ENCODE measurements at places on chromosomes 5 and 9. TPM values are rescaled to one million over a fixed set of nuclear protein-coding genes. Genes with fewer than 3 reads are reported as not detected.

- no peak for DNase-seq
These were observed 36.8 kb upstream of the ZNF354A start for GRCh38 chr5:178766936-178767912.

Gene SLC6A18
- not detected for total RNA-seq

DNA sequence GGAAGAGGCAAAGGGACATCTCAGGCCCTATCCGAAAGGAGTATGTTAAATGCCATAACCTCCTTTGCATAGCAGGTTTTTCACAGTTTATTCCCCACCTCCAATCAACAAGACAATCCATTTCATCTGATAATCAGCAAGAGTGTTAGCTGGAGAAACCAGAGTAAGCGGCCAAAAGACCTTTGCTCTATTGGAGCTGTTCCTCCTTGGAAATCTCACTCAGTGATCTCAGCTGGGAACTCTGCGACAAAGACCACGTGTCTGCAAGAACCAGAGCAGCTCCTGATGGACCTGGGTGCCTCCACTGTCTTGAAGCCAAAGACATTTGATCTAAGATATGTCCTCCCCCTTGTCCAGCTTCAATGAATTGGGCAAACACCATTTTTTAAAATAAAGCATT is 241.0 kb downstream of the SEC61B start:
- DNase-seq: no peak

Gene ZCCHC9
- total RNA-seq: 31.3 TPM

GRCh38 chr5:180618829-180619562 is 27.7 kb upstream of the SCGB3A1 start:
- peak; percentile 65 for DNase-seq

Gene CBY3
- total RNA-seq: not detected

Gene ISCA1
- total RNA-seq: 17.3 TPM

DNA sequence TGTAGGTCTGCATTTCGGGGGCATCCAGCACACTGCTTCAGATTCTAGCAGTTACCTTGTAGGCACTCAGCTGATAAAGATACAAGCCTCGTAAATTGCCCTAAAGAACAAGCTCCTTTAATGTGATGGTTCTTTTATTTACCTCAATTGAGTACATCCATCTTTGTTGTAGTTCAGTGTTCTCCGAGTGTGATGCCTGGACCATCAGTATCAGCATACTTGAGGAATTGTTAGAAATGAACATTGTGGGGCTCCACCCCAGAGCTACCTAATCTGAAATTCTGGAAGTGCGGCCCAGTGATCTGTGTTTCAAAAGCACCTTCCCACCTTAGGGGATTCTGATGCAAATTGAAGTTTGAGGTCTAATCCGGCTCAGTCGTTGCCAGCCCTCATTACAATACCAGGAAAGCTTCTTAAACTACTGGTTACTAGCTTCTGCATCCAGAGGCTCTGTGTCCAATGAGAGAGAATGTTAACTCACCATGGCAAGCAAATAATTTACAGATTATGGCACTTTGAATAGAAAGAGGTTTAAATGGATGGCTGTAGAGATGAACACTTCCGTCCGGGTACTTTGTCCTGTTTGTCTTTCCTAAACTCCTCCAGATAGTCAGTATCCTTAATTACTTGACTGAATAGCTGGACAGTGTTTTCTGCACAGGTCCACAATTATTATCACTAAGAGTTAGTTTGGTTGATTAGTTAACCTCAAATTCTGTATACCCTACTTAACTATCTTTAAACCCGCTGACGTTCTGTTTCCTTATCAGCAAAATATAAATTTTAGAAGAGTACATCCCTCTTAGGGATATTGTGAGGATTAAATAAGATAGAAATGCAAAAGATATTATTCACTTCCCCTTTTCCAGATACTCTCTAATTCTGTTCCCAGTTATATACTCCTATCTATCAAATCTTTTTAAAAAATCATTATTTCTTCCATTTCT is 47.9 kb downstream of the RAI14 start:
- DNase-seq: no peak

GRCh38 chr5:116478491-116478890 is 96.1 kb downstream of the SEMA6A start:
- no peak for DNase-seq

Gene ADGRD2
- total RNA-seq: not detected

DNA sequence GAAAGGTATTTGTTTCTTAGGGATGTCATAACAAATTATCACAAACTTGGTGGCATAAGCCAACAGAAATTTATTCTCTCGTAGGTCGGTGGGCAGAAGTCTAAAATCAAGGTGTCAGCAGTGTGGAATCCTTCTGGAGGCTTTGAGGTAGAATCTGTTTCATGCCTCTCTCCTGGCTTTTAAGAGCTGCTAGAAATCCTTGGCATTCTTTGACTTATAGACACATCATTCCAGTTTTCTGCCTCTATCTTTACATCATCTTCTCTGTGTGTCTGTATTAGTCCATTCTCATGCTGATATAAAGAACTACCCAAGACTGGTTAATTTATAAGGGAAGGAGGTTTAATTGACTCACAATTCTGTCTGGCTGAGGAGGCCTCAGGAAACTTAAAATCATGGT is 488.1 kb upstream of the PAPPA start:
- DNase-seq: no peak

GRCh38 chr5:67432606-67433005 is 236.0 kb upstream of the CD180 start:
- no peak for DNase-seq

- DNase-seq: no peak
These were observed 460.0 kb downstream of the PSAT1 start for GRCh38 chr9:78756813-78757510.

Gene SPINK4
- not detected for total RNA-seq

Gene SPATA31C2
- 1.5 TPM for total RNA-seq

Gene PCDHAC2
- 1.8 TPM for total RNA-seq

GRCh38 chr9:99491408-99492158 is 269.5 kb downstream of the SEC61B start:
- no peak for DNase-seq

- no peak for DNase-seq
These were observed 72.8 kb downstream of the ADAMTS2 start for GRCh38 chr5:179272326-179273072.

DNA sequence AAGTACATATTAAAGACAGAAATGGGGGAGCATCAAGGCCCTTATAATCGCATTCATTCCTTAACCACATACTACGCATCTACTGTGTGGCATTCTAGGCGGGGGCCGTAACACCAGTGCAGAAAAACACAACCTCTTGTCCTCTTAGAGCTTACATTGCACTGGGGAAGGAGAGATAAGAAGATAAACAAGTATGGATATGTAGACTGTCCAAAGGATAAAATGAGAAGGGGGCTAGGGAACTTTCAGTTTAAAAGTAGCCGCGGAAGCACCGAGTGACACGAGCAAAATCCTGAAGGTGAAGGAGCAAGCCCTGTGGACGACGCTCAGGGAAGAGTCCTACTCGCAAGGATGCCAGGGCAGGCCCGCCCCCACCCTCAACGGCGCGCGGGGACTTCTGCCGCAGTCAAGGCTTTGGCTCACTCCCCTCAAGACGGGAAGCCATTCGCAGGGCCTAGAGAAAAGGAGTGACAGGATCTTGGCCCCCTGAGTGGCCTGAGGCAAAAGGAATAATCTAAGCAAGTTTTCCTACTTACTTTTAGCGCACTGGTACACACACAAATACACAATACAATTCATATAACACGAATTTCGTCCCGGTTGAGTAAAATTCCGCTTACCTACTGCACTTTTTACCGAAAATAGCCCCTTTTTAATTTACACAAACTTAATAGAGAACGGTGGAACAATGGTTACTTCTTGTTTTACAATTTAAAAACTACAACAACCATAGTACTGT is 1.3 kb upstream of the NIPBL start:
- peak; percentile 43 for DNase-seq

- no peak for DNase-seq
These were observed 892 bp upstream of the TNC start for GRCh38 chr9:115118879-115119218.

Gene NR5A1
- 0.35 TPM for total RNA-seq

- no peak for DNase-seq
These were observed 89.3 kb downstream of the FEM1C start for GRCh38 chr5:115455301-115455707.

DNA sequence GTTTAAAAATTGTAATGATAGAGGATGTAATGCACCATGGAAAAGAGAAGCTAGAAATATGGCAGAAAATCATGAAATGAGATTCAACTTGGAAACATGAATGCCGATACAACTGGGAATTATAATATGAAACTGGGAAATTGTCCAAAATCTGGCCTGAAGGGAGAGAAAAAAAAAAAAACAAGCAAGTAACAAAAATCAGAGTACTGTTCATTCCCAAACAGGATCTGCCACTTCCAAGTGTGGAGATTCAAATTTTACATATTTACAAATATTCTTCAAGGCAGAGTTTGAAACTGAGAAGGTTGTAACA is 56.6 kb upstream of the MOCS2 start:
- DNase-seq: no peak

Gene CD72
- total RNA-seq: 1.4 TPM

Gene TRAF1
- total RNA-seq: 3.8 TPM

Gene FOXD4
- total RNA-seq: 0.77 TPM

DNA sequence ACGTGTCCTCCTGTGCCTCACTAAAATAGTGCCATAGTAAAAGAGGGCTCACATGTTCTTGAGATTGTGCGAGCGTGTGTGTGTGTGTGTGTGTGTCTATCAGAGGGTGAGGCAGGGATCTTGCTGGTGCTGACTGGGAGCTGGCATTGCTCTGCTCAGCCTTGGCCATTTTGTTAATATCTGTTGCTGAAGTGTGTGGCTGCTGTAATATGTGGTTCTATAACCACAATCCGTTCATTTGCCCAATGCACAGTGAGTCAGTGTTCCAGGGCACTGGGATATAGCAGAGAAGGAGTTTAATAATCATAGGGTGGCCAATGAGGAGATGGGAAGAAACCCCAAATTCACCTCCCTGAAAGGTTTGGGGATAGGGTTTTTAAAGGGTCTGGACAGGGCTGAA is 61.3 kb downstream of the RASGRF2 start:
- no peak for DNase-seq

DNA sequence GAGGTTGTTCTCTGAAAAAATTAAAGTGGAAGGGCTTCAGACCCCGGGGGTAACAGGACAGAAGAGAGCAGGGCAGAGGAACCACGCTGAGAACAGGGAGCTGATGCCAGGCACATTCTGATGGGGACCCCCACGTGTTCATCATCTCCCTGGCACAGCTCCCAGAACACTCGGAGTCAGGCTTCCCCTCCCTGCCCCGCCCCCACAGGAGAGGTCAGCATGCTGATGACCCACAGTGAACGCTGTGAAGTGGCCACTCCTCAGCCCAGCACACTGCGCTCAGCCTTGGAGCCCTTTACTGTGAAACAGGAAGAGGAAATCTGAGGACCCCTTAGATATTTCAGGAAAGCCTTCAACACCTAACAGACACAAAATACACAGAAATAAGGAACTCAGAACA is 16.4 kb downstream of the RETREG1 start:
- peak; percentile 14 for DNase-seq

Gene DMGDH
- not detected for total RNA-seq

- no peak for DNase-seq
These were observed 382.9 kb downstream of the TMEM232 start for GRCh38 chr5:110343616-110344015.

DNA sequence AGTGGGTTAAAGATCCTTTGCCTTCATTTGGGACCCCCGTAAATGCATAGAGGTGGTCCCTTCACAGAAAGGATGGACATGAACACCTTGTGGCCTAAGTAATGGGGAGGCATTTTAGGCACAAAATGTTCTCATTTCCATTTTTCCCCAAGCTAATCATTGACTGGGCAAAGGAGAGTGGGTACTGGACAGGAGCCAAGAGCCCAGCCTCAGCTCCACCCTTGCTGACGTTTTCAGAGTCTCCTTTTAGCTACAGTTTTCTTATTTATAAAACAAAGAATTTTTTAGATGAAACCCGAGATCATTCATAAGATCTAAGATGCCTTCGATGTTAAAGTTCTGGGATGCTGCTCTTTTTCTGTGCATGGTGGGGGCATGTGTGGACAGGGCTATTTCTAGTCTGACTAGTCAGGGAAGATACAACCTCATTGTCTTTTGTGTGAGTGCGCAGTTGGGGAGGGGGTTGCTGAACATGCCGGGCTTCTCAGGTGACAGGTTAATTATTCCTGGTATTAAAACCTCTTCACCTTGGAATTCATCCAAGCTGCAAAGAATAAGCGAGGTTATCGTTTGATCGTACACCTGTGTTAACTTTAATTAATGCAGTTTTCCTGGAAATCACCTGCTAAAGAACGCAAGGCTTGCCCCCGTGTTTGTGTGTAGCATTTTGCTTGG is 48.4 kb downstream of the ADAMTS16 start:
- no peak for DNase-seq

DNA sequence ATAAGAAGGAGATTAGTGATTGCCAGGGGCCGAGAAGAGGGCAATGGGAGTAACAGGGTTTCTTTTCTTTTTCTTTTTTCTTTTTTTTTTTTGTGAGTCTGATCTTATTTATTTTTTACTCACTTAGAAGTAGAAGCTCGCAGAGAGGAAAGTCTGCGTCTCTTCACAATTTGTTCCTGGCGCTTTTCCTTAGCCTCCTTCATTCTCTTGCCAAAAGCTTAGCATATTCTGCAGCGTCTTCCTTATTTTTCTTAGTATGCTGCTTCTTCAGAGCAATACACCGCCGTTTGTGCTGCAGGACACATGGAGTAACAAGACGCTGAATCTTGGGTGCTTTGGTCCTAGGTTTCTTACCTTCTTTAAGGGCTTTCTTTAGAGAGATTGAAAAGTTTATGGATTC is 30.3 kb upstream of the DENND4C start:
- no peak for DNase-seq

- no peak for DNase-seq
These were observed 63.9 kb downstream of the SERINC5 start for GRCh38 chr5:80191991-80192398.

Gene FBP2
- not detected for total RNA-seq

Gene GLRA1
- total RNA-seq: 0.21 TPM

Gene BTNL3
- not detected for total RNA-seq

Gene ARAP3
- total RNA-seq: 39.2 TPM

DNA sequence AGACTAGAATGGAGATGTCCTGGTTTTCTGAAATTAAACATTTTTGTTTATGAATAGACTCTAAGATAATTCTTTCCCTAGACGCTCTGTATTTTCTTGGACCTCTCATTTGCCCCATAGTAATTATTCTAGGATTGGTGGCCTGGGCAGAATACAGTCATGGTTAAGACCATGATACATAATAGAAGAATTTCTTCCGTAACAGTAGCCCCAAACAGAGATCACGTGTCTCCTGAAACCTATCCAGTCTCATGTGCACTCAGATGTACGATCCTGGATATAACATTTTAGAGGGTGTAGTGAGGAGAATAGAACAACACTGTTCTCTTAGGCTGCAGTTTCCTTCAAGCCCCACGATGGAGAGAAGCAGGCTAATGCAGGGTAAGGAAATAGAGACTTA is 22.3 kb downstream of the PCDHAC2 start:
- no peak for DNase-seq

- DNase-seq: no peak
These were observed 148.1 kb upstream of the DMRT1 start for GRCh38 chr9:693201-694091.

- DNase-seq: no peak
These were observed 83.4 kb downstream of the MEGF10 start for GRCh38 chr5:127373858-127374491.

GRCh38 chr5:41120600-41120999 is 49.5 kb upstream of the MROH2B start:
- DNase-seq: no peak
